ENCODE measurements at places on chromosomes 11 and 22.

DNA sequence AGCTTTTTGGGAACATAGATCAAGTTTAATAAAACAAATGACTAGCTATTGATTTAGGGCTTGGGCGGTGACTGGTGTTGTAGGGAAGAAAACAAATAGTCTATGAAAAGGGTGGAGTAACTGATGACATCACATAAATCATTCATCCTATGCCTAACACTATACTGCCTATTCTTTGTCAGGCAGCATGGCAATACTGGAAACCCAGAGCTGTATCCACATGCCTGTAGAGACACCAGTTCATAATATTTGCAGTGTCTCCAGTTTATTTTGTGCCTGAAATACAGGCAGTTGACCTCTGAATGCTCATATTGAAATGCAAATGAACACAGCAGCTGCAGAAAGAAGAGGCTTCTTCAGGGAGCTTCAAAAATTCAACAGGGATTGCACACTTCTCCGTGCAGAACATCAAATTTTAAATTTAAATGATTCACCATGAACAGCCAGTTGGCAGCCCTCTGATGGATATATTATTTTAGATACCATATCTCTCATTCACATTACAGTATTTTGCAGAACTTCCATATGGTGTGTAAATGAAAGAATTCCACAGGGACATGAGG is 283.1 kb upstream of the CTSC start:
- DNase-seq = no peak

DNA sequence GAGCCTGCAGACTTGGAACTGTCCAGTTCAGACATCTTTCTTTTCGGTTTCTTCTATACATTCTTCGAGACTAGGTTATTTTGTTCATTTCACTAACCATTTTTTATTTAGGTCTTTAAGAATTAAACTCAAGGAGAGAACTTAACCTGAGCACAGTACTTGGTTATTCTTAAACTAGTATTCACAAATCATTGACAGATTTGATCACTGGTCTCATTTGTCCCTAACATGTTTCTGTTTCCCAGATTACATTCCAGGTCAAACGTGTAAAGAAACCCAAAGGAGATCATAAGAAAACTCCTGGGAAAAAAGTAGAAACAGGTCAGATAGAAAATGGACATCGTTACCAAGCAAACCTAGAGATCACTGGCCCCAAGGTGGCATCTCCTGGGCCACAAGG is 85.1 kb downstream of the TTC17 start:
- DNase-seq = no peak

- no peak for DNase-seq
These were observed 46.3 kb upstream of the TUB start for GRCh38 chr11:8034604-8035190.

- DNase-seq = no peak
These were observed 3.4 kb downstream of the OR10AG1 start for GRCh38 chr11:55966391-55966790.

- DNase-seq = no peak
These were observed 18.9 kb downstream of the TANGO2 start for GRCh38 chr22:20039683-20040325.

- DNase-seq = no peak
These were observed 2.7 kb downstream of the RBM14 start for GRCh38 chr11:66619080-66619554.

DNA sequence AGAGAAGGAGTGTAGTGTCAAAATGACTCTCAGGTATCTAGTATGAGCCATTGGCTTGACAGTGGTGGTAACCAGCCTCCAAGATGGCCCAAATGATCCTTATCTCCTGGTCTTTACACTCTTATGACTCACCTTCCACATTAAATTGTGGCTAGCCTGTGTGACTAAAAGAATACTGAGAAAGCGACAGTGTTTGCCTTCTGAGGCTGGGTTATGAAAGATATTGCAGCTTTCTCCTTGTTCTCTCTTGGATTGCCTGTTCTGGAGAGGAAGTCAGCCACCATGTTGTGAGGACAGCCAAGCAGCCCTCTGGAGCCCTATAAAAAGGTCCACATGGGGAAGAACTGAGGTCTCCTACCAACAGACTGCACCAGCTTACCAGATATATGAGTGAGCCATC is 15.8 kb downstream of the C11orf71 start:
- DNase-seq = no peak

DNA sequence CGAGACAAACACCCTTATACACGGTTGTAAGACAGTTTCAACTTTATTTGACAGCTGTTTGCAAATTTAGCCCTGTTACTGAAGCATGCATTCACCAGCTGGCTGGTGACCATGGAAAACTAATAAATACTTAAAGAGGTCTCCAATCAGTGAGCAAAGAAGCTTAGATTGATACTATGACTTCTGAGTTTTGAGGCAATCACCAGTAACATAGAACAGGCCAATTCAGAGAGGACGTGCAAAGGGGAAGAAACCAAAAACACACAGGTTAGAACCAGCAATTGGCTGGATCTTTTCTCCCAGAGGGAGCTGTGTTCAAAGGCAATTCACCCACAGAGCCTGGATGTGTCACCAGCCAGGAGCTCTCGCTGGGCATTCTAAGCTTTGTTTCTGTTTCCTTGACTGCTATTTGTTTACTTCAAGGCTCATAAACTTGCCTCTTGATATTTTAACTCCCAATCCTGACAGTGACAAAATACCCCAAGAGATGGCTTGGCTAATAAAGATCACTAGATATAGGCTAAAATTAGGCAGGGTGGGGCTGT is 113.6 kb upstream of the MTMR2 start:
- DNase-seq = no peak

GRCh38 chr11:13280777-13281176 is 3.2 kb downstream of the BMAL1 start:
- DNase-seq = no peak

GRCh38 chr11:62449451-62449851 is 30.6 kb downstream of the SCGB1A1 start:
- DNase-seq = no peak

- DNase-seq = no peak
These were observed 270.7 kb upstream of the MTNR1B start for GRCh38 chr11:92698742-92699141.

GRCh38 chr22:40128989-40129388 is 48.7 kb upstream of the TNRC6B start:
- no peak for DNase-seq

- peak; percentile 69 for DNase-seq
These were observed 1.2 kb upstream of the ZFP91 start for GRCh38 chr11:58577555-58578135.

- no peak for DNase-seq
These were observed 48.7 kb downstream of the TENM4 start for GRCh38 chr11:79392161-79392560.

DNA sequence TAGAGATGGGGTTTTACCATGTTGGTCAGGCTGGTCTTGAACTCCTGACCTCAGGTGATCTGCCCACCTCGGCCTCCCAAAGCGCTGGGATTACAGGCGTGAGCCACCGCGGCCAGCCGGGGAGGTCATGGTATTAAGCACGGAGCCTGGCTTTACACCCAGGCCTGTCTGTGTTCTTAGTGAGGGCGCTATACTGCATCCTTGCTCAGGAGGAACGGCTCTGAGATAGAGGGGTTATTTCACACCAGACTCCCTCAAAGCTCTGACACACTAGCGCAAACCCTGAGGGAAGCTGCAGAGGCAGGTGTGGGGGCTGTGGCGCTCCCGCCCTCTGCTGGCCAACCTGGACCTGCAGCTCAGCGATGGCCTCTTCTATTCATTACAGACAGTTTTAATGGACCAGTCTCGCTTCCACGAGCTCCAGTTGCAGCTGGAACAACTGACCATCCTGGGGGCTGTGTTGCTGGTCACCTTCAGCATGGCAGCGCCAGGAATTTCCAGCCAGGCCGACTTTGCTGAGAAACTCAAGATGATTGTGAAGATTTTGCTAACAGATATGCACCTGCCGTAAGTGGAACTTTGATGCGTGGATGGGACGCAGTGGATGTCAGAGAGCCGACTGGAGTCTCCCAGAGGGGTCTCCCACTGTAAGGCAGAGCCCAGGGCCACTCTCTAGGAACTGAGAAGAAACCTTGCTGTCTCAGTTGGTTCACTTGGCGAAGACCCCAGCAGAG is 26.2 kb downstream of the TCP11L1 start:
- DNase-seq = peak; percentile 56

GRCh38 chr22:23497016-23497885 is 82.8 kb downstream of the IGLL1 start:
- DNase-seq = no peak

DNA sequence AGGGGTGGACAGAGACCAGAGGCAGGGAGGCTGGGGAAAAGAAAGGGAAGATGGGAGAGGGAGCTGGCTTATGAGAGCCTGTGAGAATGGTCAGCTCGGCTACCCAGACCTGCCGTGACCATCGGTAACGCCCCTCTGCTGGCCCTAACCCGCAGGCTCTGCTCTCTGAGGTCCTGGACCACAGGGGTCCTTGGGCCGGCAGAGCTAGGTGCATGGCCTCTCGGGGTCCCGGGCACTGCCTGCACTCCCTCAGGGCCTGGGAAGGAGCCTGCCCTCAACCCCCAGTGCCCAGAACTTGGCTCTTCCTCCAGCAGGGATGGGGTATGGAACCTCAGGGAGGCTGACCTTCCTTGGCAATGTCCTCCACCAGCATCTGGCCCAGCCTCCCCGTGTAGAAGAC is 13.2 kb downstream of the GGT5 start:
- DNase-seq = no peak

- DNase-seq = no peak
These were observed 17.6 kb downstream of the RASSF10 start for GRCh38 chr11:13026722-13027121.

GRCh38 chr11:12110201-12110713 is at the start of gene MICAL2:
TSS of gene MICAL2 (plus strand) at chr11:12110590. CDS start at chr11:12162156, 51,566 bp downstream.
- DNase-seq = peak; percentile 89

DNA sequence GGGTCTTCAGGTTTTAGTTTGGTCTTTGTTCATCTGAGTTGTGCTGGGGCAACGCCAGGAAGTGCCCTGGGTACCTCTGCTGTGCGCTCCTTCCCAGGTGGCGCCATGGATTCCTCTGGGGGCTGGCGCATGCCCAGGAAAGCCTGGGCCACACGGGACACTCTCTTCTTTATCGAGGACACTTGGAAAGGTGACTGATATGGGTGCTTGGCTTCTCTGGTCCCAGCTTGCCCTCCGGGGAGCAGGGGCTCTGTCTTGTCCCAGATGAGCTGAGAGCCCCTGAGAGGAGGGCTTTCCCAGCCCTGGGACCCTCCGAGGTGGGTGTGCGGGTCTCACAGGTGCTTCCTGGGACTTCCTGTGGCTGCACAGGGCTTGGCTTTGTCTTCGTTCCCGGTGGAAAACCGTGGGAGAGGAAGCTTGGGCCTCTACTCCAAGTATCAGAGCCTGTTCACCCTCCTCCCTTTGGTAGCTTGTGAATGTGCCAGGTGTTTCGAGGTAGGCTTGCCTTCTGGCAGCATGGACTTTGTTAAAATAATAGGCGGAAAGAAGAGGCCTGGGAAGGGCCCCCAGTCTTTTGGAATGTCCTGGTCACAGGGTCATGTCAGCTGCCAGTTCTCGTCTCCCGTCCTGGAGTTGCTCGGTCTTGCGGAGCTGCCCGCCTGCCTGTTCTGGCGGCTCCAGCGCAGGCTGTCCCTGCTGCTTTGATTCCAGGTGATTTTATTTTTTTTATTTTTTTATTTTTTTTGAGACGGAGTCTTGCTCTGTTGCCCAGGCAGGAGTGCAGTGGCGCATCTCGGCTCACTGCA is 10.1 kb upstream of the NEAT1 start:
- DNase-seq = no peak

DNA sequence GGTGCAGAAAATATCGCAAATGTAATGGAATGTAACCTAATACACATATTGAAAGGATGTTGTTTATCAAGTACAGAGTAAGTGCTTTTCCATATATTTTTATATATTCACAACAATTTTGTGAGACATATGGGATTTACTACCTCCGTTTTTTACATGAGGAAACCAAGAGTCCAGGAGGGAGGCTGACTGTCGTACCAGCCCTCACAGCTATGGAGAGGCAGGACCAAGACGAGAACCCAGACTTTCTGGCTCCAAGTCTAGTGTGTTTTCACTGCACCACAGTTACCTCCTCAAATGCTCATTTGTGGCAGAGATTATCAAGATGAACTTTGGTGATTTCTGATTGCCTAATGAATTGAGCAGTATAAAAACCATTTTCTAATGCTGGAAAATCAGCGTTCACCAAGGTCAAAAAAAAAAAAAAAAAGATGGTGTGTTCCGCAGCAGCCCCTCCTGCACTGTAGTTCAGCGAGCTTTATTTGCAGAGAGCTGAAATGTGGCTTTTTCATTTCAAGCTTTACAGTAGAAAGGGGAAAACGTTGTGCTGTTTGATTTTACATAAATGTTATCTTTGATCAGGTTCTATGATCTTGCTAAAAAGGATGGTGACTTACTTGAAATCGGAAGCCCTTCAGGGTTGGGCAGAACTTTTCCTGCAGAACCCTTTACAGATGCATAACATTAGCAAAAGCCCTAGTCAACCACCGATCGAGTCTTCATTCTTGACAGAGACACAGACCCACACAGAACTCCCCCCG is 44.7 kb upstream of the WEE1 start:
- no peak for DNase-seq

- no peak for DNase-seq
These were observed at the start of gene SCT for GRCh38 chr11:626475-627307. TSS of gene SCT (minus strand) at chr11:627181. CDS start at chr11:627143, 38 bp downstream.

DNA sequence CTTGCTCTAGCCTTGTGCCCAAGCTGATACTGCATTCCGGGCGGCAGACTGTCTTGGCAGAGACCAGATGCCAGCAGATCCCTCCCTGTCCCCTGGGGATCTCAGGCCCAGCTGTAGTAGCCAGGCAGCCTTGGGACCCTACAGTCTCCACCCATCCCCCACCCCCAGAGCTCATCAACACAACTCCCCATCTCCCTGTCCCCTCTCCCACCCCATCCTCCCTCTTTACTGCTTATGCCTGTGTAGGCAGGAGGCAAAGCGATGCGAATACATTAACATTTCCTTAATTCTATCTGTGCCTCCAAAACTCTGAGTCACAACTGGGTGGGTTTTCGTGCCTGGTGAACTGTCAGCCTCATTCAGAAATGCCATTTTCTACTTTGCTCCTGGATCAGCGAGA is 547.6 kb downstream of the BUD13 start:
- no peak for DNase-seq

- no peak for DNase-seq
These were observed 18.4 kb upstream of the FTH1 start for GRCh38 chr11:61985869-61986268.

- no peak for DNase-seq
These were observed 171.8 kb downstream of the TBC1D22A start for GRCh38 chr22:46934172-46934745.

DNA sequence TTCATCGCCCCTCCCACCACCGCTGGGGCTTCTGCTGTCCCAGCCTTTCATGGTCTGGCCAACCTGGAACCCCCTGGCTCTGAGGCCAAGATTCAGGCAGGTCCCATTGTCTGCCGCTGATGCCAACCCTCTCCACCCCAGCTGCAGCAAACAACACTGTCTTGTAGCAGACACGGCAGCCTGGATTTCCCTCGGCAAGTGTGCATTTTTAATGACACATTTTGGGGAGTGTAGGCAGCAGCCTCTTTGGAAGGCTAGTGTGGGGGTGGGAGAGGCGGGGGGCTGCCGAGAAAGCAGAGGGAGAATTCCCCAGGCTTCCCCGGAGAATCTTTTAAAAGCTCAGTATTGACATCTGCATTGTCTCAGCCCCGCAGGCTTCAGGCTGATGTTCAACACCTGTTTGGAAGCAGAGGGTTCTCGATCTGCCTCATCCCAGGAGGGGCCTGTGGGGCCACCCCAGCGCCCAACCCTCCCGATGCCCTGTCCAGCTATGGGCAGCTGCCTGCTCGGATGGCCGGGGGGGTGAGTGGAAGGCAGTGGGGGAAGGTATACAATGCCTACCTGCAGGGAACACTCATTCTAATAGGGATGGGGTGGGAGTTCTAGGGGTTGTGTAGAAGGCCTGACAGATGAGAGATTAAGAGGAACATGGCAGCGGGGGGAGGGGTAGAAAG is 41.5 kb downstream of the NECTIN1 start:
- DNase-seq = no peak

- DNase-seq = no peak
These were observed 109.2 kb downstream of the AASDHPPT start for GRCh38 chr11:106186630-106187029.

Data from ACHN (cell line).